ENCODE measurements at places on chromosomes 3 and 15.

DNA sequence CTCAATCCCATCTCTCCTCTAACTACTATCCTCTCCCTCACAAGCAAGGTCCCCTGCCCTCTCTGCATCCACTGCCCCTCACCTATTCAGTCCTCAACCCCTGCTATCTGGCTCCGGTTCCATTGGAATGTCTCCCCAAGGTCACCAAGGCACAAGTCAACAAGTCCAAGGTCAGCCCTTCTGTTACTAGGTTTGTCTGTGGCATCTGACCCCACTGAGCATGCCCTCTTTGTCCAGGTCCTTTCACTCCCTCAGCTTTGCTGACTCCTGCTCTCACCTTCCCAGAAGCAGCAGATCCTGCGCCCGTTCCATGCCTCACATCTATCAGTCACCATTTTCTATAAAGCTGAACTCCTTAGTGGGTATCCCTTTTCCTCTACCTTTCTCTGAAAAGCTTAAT lies 8.3 kb upstream of the SEMA7A start:
- DNase-seq = no peak

DNA sequence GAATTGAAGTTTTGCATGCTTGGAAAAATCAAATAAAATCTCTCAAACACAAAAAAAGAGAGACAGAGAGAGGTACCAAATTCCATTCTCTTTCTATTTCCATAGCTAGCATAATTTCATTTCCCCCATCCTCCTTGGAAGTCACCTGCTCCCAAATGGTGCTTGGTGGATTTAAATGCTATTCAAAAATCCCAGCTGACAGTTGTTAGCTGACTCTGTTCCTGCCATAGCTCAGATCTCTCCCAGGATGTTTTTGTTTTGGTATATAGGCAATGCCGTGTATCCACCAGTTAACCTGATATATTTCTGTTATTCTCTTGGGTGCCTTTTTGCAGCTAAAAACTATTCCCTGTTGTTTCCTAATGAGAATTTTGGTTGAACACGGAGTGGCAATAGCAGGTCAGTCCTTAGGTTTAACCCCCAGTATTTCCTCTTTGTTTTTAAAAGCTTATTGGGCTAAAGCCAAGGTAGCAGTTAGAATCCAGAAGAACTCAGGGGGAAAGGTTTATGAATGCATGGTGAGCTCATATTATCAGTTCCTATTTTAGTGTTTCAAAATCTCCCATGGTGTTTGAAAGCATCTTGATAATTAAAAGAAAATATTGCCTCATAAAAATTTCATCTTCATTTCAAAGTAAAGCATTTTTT lies 240.0 kb upstream of the GBE1 start:
- no peak for DNase-seq

- DNase-seq = no peak
Measured at GRCh38 chr3:193852901-193853300, 259.9 kb downstream of the OPA1 start.

DNA sequence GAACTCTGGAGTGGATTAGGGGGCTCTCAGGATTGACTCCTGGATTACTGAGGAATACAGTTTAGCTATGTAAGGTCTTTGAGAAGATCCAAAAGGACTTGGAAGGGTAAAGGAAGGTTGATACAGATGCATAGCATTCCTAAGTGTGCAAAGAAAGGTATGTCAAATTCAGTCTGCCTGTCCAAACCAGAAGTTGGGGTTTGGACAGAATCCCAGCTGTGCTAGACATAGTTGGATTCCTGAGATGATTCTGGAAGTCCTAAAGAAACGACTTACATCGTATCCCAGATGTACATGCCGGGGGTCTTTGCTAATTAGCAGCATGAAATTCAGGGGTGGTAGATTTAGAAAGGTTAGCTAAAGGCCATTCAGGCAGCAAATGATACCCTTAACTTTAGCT lies 97.7 kb upstream of the TSPAN3 start:
- no peak for DNase-seq
